ENCODE measurements at places on chromosomes 2 and 18.

- DNase-seq = no peak
These were observed 91.7 kb upstream of the SEC11C start for GRCh38 chr18:59048048-59048363.

DNA sequence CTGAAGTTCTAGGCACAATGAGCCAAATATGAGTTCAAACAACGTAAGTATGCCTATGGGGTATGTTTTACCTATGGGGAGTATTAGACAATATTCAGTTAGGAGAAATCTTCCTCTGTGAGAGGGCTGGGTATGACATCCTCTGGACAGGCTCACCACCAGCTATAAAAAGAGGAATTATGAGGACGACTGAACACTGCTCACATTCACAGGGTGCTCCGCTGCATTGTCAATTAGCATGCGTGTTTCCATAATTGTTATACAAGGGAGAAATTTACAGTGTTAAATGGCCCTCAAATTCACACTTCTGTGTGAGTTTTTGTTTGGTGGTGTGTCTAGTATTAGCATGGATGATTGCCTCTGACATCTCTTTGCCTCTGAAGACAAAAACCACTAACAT lies 700.4 kb downstream of the BCL11A start:
- no peak for DNase-seq

DNA sequence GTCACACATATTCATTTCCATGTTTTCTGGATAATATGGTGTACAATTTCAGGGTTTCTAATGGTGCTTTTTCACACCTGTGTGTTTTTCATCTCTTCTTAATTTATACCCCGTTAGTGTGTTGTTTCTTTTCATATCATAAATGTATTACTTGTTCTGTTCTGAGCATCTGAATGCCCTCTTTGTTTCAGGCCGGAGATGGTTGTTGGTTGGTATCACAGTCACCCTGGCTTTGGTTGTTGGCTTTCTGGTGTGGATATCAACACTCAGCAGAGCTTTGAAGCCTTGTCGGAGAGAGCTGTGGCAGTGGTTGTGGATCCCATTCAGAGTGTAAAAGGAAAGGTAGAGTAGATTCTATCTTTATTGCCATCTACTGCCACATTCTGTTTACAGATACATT lies 45.1 kb upstream of the TBR1 start:
- DNase-seq = no peak

- DNase-seq = no peak
These were observed 329.6 kb upstream of the MAP2 start for GRCh38 chr2:209094221-209094620.

- no peak for DNase-seq
These were observed 438.6 kb downstream of the TXNL1 start for GRCh38 chr18:56199580-56200330.

- no peak for DNase-seq
These were observed 45.0 kb downstream of the SLC4A1AP start for GRCh38 chr2:27708666-27709065.

DNA sequence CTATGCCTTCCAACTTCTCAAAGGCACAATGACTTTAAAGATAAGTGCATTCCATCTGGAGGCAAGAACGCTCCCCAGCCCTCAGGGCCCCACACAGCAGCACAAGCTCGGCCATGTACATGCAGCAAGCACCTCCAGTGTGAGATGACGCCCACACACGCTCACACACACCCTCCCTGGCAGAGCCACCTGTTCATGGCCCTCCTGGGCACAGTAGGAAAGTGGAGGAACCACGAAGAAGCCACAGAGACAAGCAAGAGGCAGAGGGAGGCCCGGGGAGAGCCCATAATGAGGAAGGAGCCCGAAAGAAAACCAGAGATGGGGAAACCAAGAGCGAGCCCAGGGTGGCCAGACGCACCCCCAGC lies 21.7 kb downstream of the BIN1 start:
- no peak for DNase-seq

DNA sequence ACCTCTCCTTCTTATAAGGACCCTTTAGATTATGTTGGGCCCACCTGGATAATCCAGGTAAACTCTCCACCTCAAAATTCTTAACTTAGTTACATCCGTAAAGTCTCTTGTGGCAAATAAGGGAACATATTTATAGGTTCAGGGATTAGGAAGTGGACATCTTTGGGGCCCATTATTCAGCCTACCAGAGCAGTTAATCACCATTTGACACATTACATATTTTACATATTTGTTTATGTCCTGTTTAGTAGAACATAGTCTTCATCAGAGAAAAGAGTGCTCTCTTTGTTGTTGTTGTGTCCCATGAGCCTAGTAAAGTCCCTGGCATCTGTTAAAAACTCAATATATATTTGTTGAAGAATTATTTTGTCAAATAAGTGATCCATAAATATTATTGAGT lies 134.0 kb upstream of the SPATS2L start:
- no peak for DNase-seq

GRCh38 chr2:188512456-188512855 lies 220.8 kb downstream of the GULP1 start:
- DNase-seq = no peak
